HT-29 (cell line): ENCODE measurements at places on chromosomes 7 and 10. TPM values are rescaled to one million over a fixed set of nuclear protein-coding genes. Genes with fewer than 3 reads are reported as not detected.

Gene NPC1L1
- total RNA-seq, result 0.13 and 0.31 TPM in 2 replicates

- DNase-seq, result no peak
Observed at GRCh38 chr7:145909991-145910513, 206.5 kb upstream of the CNTNAP2 start.

- DNase-seq, result no peak
Observed at GRCh38 chr10:33160151-33160550, 174.3 kb downstream of the NRP1 start.

- DNase-seq, result no peak
Observed at GRCh38 chr10:132626761-132627665, 89.4 kb downstream of the INPP5A start.

- DNase-seq, result no peak
Observed at GRCh38 chr10:7027913-7028808, 382.7 kb downstream of the SFMBT2 start.

GRCh38 chr10:111035542-111035941, 41.3 kb upstream of the ADRA2A start:
- DNase-seq, result no peak

- DNase-seq, result no peak
Observed at GRCh38 chr10:75395932-75396630, 5.5 kb downstream of the ZNF503 start.

Gene DOCK1
- total RNA-seq, result 28.4 and 32.6 TPM in 2 replicates

GRCh38 chr7:49580000-49580399, 193.4 kb upstream of the VWC2 start:
- DNase-seq, result no peak

Gene LRRC4
- not detected in 2 replicates for total RNA-seq

Gene FGFR2
- 29.2 and 31.9 TPM in 2 replicates for total RNA-seq

DNA sequence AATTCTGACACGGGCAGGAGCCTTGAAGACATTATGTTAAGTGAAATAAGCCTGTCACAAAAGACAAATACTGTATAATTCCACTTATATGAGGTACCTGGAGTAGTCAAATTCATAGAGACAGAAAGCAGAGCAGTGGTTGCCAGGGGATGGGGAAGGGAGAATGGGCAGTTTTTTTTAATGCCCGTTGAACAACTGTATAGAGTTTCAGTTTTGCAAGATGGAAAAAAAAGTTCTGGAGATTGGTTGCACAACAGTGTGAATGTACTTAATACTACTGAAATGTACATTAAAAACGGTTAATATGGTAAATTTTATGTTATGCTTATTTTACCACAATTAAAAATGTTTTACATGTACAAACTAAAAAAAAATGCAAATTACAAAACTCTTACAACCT, 63.6 kb upstream of the EFCAB10 start:
- no peak for DNase-seq

Gene CDC14C
- not detected in 2 replicates for total RNA-seq

Gene AUTS2
- total RNA-seq, result 2.7 and 4.2 TPM in 2 replicates

Gene GLCCI1
- 3.8 and 4.0 TPM in 2 replicates for total RNA-seq

Gene MYL10
- total RNA-seq, result not detected in 2 replicates

GRCh38 chr10:129694184-129694583, 227.1 kb downstream of the MGMT start:
- no peak for DNase-seq

Gene DNAJC12
- 2.8 and 3.4 TPM in 2 replicates for total RNA-seq

Gene EMX2
- total RNA-seq, result not detected in 2 replicates

Gene CDHR3
- total RNA-seq, result 17.3 and 20.4 TPM in 2 replicates

Gene GRID2IP
- not detected in 2 replicates for total RNA-seq
